Heart left ventricle (tissue), 16 donors: ENCODE measurements at places on chromosomes 1 and 21. TPM values are rescaled to one million over a fixed set of nuclear protein-coding genes. Genes with fewer than 3 reads are reported as not detected.

LRRN2 gene
- 1.9 TPM for total RNA-seq

- no peak for DNase-seq
Observed at GRCh38 chr1:19029191-19030085, 73.0 kb upstream of the IFFO2 start.

GRCh38 chr21:45103971-45104520, 29.7 kb downstream of the ADARB1 start:
- no peak for DNase-seq

DNA sequence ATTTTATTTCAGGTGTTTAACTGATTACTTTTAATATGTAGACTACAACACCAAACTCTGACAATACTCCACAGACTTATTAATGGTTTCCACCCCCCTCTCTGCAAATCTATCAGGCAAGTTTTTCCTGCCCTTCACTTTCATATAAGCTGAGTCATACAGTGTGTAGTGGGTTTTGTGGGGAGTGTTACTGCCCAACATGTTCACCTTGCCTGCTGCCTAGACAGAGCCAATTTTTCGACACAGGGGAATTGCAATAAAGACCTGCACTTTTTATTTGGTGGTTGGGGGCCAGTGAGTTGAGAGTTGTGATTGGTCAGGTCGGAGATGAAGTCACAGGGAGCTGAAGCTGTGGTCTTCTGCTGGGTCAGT, 119.7 kb downstream of the PPIAL4G start:
- no peak for DNase-seq

DNA sequence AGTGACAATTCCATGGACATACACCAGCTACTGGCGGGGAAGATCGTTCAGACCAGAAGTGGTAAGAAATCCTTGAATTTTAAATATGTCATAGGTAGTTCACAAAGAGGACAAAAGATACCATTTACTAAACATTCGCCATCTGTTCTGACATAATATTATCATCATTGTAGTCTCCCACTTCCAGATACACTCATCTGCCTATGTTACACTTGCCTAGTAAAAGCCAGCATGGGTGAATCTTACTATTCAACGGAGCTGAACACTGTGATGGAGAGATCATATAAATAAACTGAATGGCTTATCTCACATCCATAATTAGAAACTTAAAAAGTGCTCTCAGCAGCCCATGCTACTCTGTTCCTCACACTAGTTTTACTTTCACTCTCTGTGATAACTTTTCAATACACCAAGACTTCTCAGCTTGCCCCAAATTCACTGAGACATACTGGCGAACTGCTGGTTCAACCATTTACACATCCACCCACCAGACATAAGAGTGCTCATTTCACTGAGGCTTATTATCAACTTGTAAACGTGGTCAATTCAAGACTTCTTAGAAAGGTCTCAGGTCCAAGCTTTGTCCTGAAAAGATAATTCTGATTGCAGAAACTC, 463 bp upstream of the PRRC2C start:
- no peak for DNase-seq

- no peak for DNase-seq
Observed at GRCh38 chr1:114189398-114189797, 35.7 kb upstream of the SYT6 start.

GRCh38 chr21:31426235-31426797, 82.3 kb upstream of the TIAM1 start:
- DNase-seq, result no peak

DNA sequence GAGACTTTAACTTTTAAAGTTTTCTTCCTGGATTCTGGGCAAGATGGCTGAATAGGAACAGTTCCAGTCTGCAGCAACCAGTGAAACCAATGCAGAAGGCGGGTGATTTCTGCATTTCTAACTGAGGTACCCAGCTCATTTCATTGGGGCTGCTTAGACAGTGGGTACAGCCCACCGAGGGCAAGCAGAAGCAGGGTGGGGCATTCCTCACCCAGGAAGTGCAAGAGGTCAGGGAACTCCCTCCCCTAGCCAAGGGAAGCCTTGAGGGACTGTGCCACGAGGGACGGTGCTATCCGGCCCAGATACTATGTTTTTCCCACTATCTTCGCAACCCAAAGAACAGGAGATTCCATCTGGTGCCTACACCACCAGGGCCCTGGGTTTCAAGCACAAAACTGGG, 121.0 kb downstream of the VAV3 start:
- no peak for DNase-seq

DNA sequence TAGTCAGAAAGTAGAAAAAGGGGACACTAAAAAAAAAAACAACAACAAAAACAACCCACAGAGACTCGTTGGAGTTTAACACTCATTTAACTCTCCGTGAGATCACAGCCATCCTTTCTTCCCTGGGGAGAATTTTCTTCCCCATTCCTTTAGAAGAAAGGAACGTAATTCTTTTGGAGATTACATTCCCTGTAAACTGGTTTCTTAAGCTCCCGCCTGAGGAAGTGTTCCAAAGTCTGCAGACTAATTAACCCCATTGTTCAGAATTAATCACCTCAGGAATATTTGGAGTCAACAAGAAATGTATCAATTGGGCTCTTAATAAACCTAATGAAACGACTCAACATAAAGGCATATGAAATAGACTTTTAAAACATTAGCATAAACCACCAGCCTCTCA, 228.2 kb upstream of the CSF3R start:
- DNase-seq, result no peak

DNA sequence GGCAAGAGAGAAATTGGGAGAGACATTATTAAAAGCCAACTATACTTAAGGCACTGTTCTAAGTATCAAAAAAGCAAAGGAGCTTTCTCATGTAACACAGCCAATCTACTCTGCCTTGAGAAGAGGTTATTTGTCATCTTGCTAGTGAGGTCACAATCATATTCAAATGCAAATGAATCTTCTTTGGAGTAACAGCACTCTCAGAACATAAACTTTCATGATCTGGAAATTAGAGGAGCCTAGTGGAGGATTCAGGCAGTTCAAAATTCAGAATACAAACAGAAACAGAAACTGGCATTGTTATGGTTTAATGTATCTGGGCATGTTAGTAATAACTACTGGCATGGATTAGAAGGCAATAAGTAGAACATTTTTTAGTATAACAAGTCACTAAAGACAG, 57.4 kb downstream of the ARID4B start:
- DNase-seq, result no peak

- DNase-seq, result no peak
Observed at GRCh38 chr1:66359815-66360214, 174.1 kb upstream of the SGIP1 start.
